ENCODE measurements at places on chromosomes 13 and 19. TPM values are rescaled to one million over a fixed set of nuclear protein-coding genes. Genes with fewer than 3 reads are reported as not detected.

DNA sequence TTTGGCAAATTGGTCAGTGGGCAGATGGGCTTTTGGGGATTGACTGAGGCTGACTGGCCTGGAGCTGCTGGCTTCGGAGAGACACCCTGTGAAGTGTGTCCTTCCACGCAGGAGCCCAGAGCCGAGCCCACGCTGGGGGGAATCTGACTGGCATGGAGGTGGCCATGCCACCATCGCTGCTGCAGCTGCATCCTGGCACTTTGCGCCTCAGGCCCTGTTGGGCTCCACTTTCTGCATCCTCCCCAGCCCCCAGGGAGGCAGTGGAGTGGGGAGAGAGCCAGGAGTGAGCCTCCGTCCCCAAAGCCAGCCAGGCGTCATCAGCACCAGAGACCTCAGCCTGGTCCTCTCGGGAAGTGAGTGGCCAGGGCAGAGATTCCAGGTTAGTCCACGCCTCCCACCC is 17.0 kb upstream of the NCCRP1 start:
- no peak for DNase-seq
- no peak overlapping the region for H3K4me3 ChIP-seq
- H3K27ac ChIP-seq: no peak overlapping the region
- H3K27me3 ChIP-seq: no peaks in the 10 kb centered on the region

DNA sequence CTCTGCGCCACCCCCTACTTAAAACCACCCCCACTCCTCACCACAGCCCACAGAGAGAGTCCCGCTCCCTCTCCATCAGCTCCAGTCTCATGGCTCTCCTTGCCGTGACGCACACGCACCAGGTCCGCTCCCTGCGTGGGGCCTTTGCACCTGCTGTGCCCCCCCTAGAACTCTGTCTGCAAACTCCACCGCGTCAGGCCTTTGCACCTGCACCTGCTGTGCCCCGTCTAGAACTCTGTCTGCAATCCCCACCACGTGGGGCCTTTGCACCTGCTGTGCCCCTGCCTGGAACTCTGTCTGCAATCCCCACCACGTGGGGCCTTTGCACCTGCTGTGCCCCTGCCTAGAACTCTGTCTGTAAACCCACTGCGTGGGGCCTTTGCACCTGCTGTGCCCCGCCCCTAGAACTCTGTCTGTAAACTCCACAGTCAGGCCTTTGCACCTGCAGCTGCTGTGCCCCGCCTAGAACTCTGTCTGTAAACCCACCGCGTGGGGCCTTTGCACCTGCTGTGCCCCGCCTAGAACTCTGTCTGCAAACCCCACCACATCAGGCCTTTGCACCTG is 4.2 kb downstream of the SHC2 start:
- peaks cover 8% of the 10 kb centered on the region for H3K27me3 ChIP-seq
- no peak for DNase-seq
- peaks cover 10% of the 10 kb centered on the region for H3K4me1 ChIP-seq
- peaks cover 3% of the 10 kb centered on the region for H3K36me3 ChIP-seq
- H3K27ac ChIP-seq: no peak overlapping the region

DNA sequence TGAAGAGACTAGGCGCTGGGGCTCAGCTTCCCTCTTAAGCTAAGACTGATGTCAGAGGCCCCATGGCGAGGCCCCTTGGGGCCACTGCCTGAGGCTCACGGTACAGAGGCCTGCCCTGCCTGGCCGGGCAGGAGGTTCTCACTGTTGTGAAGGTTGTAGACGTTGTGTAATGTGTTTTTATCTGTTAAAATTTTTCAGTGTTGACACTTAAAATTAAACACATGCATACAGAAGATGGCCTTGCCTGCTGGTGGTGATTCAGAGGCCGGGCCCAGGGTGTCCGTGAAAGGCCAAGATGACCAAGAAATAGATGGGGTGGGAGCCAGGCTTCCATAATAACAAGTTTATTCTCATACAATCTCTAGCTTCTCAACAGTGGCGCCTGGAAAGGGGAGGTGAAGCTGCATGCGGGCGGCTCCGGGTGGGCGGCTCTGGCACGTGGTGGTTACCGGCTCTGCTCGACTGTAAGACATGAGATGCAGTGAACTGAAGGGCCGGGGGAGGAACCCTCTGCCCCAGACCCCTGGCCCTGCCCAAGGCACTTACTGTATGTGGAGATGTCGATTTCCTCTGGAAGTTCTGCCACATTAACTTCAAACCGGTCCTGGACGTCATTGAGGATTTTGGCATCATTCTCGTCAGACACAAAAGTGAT is 10.5 kb downstream of the DDX39A start:
- DNase-seq: no peak
- no peak overlapping the region for H3K27ac ChIP-seq
- peaks cover 12% of the 10 kb centered on the region for H3K4me1 ChIP-seq
- peaks cover 2% of the 10 kb centered on the region for H3K36me3 ChIP-seq
- H3K4me3 ChIP-seq: no peak overlapping the region

DNA sequence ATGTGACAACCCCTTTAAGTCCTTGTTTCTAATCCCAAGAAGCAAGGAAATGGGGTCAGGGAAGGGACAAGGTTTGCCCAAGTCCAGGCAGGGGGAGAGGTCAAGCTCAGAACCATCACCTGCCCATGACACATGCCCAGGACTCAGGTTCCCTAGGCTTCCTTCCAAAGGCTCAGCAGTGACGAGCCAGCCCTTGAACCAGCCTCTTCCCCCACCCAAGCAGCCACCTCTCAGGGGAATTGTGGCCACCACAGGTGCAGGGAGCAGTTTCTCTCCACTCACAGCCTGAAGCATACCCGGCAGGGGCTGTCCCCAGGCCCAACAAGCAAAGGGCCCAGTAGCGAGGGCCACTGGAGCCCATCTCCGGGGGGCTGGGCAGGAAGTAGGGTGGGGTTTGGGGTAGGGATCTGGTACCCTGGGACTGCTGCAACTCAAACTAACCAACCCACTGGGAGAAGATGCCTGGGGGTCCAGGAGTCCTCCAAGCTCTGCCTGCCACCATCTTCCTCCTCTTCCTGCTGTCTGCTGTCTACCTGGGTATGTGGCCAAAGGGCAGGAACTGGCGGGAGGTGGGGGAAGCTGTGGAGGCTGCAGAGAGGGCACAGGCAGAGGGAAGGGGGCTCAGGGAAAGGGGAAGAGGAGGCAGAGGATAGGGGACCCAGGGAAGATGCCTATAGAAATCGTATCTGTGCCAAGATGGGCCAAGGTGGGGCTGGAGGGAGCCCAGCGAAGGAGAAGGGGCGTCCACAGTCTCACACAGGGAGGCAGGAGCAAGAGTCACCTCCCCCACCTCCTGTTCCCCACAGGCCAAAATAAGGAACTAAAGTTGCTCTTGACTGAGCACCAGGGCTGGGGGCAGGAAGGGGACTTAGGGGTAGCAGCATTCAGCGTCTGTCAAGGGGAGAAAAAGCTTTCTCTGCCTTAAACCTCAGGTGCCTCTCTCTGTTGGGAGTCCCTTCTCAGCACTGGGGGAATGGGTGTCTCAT is at the start of gene CD79A:
TSS of gene CD79A (plus strand) at position 433 of the 986 bp plus-strand sequence. CDS start at position 459, 26 bp downstream.
- no peaks in the 10 kb centered on the region for H3K36me3 ChIP-seq
- H3K27me3 ChIP-seq: peaks cover 27% of the 10 kb centered on the region
- no peak within 1 kb of the TSS for H3K27ac ChIP-seq
- H3K4me1 ChIP-seq: peaks cover 5% of the 10 kb centered on the region
- H3K4me3 ChIP-seq: peak within 1 kb of the TSS; percentile 44
- DNase-seq: no peak

DNA sequence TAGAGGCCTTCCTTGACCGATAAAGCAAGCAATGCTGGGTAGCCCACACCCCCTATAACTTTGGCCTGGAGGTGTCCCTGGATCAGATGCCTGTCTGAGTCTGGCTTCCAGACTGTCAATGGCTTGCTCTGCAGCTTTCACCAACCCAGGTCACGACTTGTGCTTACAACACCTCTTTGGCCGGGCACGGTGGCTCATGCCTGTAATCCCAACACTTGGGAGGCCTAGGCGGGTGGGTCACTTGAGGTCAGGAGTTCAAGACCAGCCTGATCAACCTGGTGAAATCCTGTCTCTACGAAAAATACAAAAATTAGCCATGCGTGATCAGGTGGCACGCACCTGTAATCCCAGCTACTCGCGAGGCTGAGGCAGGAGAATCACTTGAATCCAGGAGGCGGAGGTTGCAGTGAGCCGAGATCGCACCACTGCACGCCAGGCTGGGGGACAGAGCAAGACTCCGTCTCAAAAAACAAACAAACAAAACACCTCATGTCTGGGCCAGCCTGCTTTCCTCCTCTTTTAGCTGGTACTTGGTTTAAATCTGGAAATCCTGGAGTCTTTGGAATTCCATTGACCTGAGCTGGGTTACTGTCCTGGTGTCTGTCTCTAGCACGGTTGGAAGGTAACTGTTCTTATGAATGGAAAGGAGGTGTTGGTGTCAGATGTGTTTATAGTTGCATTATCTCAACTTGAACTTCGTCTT is 10.3 kb upstream of the GARRE1 start:
- peaks cover 6% of the 10 kb centered on the region for H3K4me1 ChIP-seq
- no peak for DNase-seq
- H3K27me3 ChIP-seq: no peaks in the 10 kb centered on the region
- H3K27ac ChIP-seq: no peak overlapping the region
- H3K4me3 ChIP-seq: no peak overlapping the region

- no peak overlapping the region for H3K4me3 ChIP-seq
- H3K27me3 ChIP-seq: no peaks in the 10 kb centered on the region
- no peak overlapping the region for H3K27ac ChIP-seq
- no peaks in the 10 kb centered on the region for H3K36me3 ChIP-seq
Observed at GRCh38 chr13:76522083-76522755, 364.0 kb downstream of the KCTD12 start.

DNA sequence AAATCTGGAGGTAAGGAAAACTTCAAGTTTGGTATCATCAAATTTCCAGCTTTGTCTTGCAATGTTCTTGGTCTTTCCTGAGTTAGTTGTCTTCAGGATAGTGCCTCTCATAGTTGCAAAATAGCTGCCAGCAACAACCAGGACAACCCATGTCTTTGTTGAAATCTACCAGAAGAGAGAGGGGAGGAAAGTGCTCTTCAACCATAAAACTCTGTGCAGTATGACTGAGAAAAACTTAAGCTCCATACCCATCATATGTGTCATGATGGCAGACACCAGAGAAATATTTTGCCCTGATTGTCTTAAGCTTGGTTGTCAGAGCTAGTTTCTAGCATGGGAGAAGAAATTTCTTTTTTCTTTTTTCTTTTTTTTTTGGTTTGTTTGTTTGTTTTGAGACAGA is 103.3 kb downstream of the SPRY2 start:
- no peak overlapping the region for H3K27ac ChIP-seq
- H3K4me3 ChIP-seq: no peak overlapping the region
- peaks cover 2% of the 10 kb centered on the region for H3K36me3 ChIP-seq
- peaks cover 44% of the 10 kb centered on the region for H3K4me1 ChIP-seq

DNA sequence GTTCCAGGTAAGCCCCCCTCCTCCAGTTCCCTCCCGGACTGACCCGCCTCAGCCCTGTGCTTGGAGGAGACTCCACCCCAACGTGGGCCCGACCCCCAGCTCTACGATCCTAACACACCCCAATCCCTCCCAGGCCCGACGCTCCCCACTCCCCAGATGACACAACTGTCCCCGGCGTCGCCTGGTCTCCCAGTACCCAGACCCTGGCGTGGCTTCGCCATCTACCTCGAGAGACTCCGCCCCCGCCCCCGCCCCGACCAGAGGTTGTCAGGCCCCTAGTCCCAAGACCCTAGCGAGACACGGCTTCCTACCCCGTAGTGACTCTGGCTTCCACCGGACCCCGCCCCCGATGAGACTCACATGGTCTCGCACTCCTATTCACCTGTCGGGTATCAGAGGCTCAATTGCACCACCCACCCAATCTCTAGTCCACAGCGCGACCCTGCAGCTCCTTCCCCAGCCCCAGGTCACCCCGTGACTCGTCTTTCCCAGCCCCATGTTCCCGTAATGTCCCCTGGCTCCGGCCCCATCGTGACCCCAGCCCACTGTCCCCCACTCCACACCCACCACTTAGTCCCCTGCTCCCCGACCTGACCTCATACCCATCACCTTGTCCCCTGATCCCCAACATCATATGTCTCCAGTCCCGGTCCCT is 2.9 kb downstream of the CD37 start:
- no peak overlapping the region for H3K27ac ChIP-seq
- peaks cover 38% of the 10 kb centered on the region for H3K4me1 ChIP-seq
- H3K27me3 ChIP-seq: peaks cover 26% of the 10 kb centered on the region
- peaks cover 20% of the 10 kb centered on the region for H3K36me3 ChIP-seq
- no peak for DNase-seq
- peak overlapping the region; percentile 62 for H3K4me3 ChIP-seq

- no peaks in the 10 kb centered on the region for H3K36me3 ChIP-seq
- no peak for DNase-seq
- H3K4me3 ChIP-seq: no peak overlapping the region
- H3K27ac ChIP-seq: no peak overlapping the region
- peaks cover 6% of the 10 kb centered on the region for H3K4me1 ChIP-seq
Observed at GRCh38 chr13:97880311-97880675, 73.2 kb upstream of the IPO5 start.

DNA sequence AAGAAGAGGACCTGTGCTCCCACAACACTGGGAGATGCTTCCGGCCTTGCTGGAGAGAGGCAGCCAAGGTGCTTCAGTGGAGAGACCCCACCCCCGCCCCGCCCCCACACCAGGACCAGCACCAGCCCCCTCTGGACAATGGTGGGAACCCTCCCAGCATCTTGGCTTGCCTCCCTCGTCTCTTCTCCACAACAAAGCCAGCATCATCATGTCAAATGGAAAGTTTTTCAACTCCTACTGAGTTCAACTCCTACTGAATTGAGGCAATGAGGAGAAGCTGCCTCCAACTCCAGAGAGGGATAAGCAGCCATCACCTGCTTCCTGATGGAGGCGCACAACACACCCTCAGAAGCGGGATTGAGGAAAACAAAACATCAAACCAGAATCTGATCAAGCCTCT is 12.8 kb downstream of the DEDD2 start:
- no peaks in the 10 kb centered on the region for H3K27me3 ChIP-seq
- DNase-seq: no peak
- H3K27ac ChIP-seq: no peak overlapping the region
- no peak overlapping the region for H3K4me3 ChIP-seq
- H3K4me1 ChIP-seq: no peaks in the 10 kb centered on the region

DNA sequence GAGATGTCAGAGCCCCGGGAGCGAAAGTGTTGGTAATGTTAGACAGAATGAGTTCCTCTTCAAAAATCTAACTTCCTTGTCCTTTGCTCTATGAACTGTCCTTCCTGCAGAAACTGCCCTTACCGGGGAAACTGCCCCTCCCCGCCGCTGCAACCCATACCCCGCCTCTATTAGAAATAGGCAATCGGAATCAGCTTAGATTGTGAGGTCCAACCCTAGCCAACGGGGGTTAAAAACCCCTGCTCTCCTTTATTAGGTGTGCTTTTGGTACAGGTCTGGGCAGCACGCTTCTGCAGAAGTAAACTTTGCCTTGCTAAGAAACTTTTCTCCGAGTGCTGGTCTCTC is 11.5 kb upstream of the CAPNS1 start:
- peaks cover 11% of the 10 kb centered on the region for H3K4me1 ChIP-seq
- peaks cover 4% of the 10 kb centered on the region for H3K36me3 ChIP-seq
- peak overlapping the region; percentile 86 for H3K27ac ChIP-seq
- no peaks in the 10 kb centered on the region for H3K27me3 ChIP-seq

GRCh38 chr19:4694211-4694987 is 24.3 kb upstream of the MYDGF start:
- no peak overlapping the region for H3K4me3 ChIP-seq
- no peaks in the 10 kb centered on the region for H3K27me3 ChIP-seq
- DNase-seq: no peak
- peaks cover 11% of the 10 kb centered on the region for H3K36me3 ChIP-seq
- H3K27ac ChIP-seq: no peak overlapping the region

The HCN2 gene
- 0.84 TPM for total RNA-seq

The PEAK3 gene
- total RNA-seq: not detected

The CD37 gene
- not detected for total RNA-seq

The RELB gene
- total RNA-seq: 2.9 TPM

The TRPC4 gene
- total RNA-seq: 2.5 TPM

The CYP2A6 gene
- total RNA-seq: not detected

The GARIN5A gene
- 1.1 TPM for total RNA-seq

The CCNA1 gene
- 0.25 TPM for total RNA-seq
